ENCODE measurements at places on chromosomes 11 and 22.
A peak's percentile ranks its signal among the peaks of the same experiment; 100 is the strongest.

GRCh38 chr11:128400382-128401203 is 186.8 kb downstream of the ETS1 start:
- no peak for DNase-seq

GRCh38 chr11:126834573-126834972 is 166.0 kb downstream of the KIRREL3 start:
- no peak for DNase-seq

- no peak for DNase-seq
Measured at GRCh38 chr22:40313007-40313406, 33.3 kb upstream of the ADSL start.

- DNase-seq: no peak
Measured at GRCh38 chr22:41015003-41015402, 63.8 kb downstream of the RBX1 start.

DNA sequence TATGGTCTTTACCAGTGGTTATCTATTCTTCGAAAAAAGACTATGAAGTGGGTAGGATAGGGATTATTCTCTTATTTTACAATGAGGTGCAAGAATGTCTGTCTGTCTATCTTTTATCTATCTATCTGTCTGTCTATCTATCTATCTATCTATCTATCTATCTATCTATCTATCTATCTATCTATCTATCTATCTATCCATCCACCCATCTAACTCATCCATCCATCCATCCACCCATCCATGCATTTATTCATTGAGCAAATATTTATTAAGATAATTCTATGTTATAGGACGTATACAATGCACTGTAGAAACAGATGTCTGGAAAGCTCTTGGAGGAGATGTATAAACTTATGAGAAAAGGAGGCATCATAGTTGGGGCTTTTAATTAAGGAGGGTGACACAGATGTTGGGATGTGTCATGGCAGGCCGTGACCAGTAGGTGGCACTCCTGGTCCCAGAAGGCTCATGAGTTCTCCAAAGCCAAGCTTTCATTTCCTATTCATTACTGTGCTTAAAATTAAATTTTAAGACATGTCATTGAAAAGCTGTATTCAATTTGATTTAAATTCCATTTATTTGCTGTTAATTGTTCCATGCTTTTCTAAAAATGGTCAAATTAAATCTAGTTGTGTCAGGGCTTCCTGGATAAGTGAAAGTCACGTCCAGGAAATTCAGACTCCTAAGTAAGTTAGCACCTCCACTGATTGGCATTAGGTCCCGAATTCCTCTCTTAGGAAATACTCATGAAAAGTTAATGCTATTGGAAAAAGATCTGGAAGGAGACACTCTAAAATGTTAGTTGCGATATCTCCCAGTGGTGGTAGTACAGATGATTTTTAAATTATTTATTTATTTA is 19.0 kb upstream of the E2F8 start:
- DNase-seq: peak; percentile 69

GRCh38 chr22:38009000-38009806 is 24.8 kb upstream of the SOX10 start:
- DNase-seq: no peak

- DNase-seq: peak; percentile 67
Measured at GRCh38 chr22:46287873-46288751, 8.6 kb upstream of the GTSE1 start.

GRCh38 chr22:45968003-45968650 is 8.8 kb downstream of the WNT7B start:
- DNase-seq: no peak
